ENCODE measurements at places on chromosomes 13 and 19.

DNA sequence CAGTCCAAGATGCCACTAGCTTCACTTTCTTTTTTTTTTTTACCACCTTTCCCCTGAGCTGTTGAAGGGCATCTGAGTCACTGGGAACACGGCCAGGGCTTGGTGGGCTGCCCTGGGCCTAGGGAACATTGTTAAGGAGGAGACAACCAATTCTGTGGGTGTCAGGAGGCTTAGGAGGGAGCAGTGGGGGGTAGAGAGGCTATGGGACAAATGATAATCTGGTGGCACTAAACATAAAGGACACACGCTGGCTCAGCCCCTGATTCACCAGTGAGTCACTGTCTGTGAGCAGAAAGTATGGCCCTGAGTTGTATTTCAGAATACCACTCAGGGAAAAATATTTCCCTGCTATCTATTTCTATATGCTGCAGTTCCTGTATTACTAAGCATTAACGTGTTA is 207.8 kb downstream of the DCLK1 start:
- DNase-seq, result no peak

- DNase-seq, result no peak
Measured at GRCh38 chr13:20997301-20998161, 63.9 kb downstream of the LATS2 start.

DNA sequence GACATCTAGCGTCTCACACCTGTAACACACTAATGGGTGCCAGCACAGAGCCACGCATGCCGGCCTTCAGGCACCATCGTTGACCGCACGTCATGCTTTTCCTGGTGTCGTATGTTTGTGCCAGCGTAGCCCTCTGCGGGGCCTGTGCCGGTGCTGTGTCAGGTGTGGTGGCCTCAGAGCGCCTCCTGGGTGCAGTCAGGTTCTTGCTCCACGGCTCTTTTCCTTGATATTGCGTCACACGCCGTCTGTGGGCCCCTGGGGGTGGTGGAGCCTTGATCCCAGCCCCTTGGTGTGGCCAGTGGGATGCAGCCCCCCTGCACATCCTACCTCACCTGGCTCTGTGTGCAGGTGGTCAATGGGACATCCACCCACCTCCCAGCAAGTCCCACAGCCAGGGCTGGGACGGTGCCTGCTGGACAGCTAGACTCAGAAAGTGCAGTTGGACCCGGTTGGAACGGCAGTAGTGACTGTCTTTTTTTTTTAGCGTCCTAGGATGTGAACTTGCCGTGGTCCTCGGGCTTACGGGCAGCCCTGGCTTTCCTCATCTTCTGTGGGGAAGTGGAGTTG is 24.5 kb downstream of the TFDP1 start:
- no peak for DNase-seq

DNA sequence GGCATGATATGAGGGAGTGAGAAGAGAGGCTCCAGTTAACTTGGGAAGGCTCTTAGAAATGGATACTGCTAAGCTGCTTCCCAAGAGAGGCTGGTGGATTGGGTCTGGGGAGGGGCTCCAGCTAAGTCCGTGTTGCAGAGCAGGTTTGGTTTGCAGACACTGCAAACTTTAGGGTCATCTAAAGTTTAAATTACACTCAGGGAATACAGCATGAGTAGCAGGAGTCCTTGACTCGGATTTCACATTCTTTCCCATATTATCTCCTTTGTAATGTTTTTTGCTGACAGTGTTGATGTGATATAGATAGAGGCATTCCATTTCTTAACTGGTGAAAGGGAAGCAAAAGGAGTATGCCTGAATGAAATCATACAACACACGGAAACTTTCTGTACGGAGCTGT is 31.9 kb downstream of the SGCG start:
- peak; percentile 37 for DNase-seq

- no peak for DNase-seq
Measured at GRCh38 chr13:84431646-84432045, 549.4 kb upstream of the SLITRK1 start.

- no peak for DNase-seq
Measured at GRCh38 chr13:91157273-91158016, 190.0 kb upstream of the MIR17HG start.

DNA sequence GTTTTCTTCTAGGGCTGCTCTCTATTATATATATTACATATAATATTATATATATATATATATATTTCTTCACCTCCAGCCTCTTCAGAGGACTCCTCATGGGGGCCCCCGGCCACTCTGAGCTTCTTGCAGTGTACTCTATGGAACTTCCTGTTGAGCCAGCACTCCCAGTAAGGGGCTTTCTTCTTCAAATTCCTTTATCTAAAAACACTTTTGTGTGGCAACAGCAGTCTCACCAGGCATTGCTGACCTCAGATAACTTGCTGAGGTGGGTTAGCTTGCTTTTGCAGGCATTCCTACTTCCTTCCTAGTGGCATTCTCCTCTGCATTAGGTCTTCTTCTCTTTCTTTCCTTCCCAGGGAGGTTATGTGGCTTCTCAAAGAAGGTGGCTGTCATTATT is 381.5 kb downstream of the MYO16 start:
- no peak for DNase-seq

- DNase-seq, result peak; percentile 66
Measured at GRCh38 chr13:69461397-69461796, 646.2 kb upstream of the ATXN8OS start.

GRCh38 chr13:101309014-101309619 is 107.2 kb downstream of the NALCN start:
- no peak for DNase-seq

GRCh38 chr13:102231479-102231878 is 170.4 kb downstream of the FGF14 start:
- DNase-seq, result no peak

DNA sequence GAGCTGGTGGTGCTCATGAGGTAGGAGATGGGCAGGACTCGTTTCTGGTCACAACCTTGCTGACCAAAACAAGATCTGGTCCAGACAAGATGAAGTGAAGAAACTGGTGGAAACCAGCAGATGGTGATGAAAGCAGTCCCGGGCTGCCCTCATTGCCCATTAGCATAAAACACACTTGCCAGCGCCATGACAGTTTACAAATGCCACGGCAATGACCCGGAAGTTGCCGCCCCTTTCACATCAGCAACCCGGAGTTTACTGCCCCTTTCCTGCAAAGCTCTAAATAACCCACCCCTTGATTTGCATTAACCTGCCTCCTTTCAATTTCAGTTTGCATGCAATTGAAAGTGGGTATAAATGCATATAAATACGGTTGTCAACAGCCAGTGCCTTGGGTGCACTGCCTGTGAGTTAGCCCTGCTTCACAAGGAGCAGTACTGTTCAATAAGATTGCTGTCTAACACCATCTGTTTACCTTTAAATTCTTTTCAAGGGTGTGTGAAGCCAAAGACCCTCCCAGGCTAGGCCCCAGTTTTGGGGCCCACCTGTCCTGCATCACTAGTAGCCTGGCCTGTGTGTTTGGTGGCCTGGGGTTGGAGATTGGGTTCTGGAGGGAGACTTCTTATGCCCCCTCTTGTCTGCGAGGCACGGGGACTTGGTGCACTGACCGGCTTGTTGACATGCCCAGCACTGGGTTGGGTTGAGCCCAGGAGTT is 38.8 kb downstream of the CHST8 start:
- no peak for DNase-seq

DNA sequence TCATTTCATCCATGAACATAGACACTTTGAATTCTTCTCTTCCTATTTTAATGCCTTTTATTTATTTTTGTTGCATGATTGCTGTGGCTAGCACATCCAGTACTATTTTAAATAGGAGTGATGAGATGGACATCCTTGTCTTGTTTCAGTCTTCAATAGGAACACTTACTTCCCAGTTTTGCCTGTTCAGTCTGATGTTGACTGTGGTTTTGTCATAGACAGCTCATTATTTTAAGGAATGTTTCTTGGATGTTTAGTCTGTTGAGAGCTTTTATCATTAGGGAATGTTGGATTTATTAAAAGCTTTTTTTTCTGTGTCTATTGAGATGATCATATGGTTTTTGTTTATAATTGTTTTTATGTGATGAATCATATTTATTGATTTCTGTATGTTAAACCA is 586.6 kb downstream of the SLITRK1 start:
- DNase-seq, result no peak

GRCh38 chr19:30488191-30488590 is 116.0 kb downstream of the ZNF536 start:
- no peak for DNase-seq

- DNase-seq, result no peak
Measured at GRCh38 chr13:46342538-46342937, 44.5 kb downstream of the RUBCNL start.

GRCh38 chr13:24005755-24006281 is 108.5 kb upstream of the C1QTNF9B start:
- no peak for DNase-seq

GRCh38 chr13:78971355-78972025 is 312.5 kb upstream of the OBI1 start:
- DNase-seq, result no peak

DNA sequence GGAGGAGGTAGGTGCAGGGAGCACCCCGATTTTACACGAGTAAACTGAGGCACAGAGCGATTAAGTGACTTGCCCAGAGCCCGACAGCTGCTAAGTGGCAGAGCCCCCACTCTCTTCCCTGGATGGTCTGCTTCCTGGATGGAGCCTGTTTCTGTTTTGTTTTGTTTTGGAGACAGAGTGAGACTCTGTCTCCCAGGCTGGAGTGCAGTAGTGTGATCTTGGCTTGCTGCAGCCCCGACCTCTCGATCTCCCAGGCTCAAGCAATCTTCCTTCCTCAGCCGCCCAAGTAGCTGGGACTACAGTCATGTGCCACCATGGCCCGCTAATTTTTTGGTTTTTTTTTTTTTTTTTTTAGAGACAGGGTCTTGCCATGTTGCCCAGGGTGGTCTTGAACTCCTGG is 17.3 kb downstream of the BICRA start:
- no peak for DNase-seq

DNA sequence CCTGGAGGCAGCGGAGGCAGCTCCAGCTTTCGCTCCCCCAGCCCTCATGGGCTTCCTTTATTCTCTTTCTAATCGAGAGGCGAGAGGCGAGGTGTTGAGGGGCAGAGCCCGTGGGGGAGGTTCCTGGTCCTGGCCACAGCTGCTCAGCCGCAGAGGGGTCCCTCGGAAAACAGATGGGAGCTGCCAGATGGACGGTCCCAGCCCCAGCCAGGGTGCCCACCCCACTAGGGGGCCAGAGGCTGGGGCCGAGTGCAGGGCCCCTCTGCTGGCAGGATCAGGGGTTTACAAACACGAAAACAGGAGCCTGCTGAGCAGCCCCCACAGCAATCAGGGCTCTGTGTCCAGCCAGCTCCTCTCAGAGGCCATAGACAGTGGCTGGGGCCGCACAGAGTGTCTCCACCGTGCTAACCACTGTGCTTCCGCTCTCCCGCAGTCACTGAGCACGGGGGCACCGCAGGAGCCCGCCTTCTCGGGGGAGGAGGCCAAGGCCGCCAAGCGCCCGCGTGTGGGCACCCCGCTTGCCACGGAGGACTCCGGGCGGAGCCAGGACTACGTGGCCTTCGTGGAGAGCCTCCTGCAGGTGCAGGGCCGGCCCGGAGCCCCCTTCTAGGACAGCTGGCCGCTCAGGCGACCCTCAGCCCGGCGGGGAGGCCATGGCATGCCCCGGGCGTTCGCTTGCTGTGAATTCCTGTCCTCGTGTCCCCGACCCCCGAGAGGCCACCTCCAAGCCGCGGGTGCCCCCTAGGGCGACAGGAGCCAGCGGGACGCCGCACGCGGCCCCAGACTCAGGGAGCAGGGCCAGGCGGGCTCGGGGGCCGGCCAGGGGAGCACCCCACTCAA is 182.2 kb downstream of the KDM4B start:
- DNase-seq, result no peak

DNA sequence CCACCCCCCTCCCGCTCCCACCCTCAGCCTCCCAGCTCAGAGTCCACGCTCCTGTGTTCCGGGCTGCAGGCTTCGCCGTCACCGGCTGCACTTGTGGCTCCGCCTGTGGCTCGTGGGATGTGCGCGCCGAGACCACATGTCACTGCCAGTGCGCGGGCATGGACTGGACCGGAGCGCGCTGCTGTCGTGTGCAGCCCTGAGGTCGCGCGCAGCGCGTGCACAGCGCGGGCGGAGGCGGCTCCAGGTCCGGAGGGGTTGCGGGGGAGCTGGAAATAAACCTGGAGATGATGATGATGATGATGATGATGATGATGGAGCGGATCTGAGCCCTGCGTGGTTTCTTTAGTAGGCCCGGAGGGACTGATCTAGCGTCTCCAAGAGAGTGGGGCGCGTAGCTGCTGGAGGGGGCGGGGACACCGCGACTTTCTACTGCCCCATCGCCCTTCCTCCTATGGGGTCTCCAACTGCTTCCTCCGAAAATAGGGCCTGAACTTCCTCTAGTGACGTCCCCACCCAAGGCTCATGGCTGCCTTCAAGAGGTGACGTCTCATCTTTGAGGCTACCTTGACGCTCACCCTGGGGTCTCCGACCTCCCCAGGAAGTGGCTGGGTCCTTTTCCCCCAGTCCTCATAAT is 1.4 kb downstream of the RETN start:
- DNase-seq, result no peak

DNA sequence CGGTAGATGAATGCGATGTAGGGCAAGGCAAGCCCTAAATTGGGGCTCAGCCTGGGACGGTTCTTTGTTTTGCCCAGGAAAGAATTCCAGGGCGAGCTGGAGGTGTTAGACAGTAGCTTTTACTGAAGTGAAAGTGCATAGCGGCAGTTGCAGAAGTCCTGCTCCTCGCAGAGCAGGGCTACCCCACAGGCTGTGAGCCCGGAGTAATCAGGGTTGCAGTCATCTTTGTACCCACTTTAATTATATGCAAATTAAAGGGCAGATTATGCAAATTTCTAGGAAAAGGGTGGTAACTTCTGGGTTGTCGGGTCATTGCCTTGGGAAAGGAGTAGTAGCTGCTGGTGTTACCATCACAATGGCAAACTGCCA is 30.5 kb downstream of the VAV1 start:
- DNase-seq, result no peak
